ENCODE measurements at places on chromosomes 16 and 17.

DNA sequence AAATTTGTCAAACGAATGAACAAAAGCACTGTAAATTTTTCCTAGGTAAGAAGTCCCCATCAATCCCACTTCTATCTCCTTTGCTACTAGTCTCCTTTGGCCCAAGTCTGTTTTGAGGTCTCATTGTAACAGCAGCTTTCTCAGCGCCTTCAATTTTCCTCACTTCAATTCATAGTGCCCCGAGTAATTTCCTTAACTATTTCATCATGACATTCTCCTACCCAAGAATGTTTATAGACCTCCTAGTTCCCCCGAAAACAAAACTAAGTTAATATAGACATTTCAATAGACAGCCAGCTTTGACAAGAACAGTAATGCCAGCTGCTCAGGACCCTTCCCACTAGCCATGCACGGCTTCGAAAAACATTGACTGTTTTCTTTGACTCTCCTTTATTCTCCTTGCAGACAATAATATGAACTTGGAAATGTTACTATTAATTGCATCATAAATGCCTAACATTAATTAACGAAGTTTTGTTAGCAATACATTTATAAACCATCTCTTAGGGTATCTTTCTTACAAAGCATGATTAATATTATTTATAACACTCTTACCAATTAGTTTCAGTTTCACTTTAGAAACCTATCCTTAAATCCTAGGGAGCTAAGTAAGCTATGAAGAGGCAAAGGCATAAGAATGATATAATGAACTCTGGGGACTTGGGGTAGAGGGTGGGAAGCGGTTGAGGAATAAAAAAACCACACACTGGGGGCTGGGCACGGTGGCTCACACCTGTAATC lies 22.8 kb downstream of the GLG1 start:
- DNase-seq, result no peak

GRCh38 chr16:4111748-4112696 lies 4.2 kb downstream of the ADCY9 start:
- peak; percentile 7 for DNase-seq

GRCh38 chr16:64950262-64950661 lies 171.6 kb downstream of the CDH11 start:
- DNase-seq, result no peak

GRCh38 chr16:4947722-4948503 lies 10.2 kb upstream of the SEC14L5 start:
- no peak for DNase-seq

DNA sequence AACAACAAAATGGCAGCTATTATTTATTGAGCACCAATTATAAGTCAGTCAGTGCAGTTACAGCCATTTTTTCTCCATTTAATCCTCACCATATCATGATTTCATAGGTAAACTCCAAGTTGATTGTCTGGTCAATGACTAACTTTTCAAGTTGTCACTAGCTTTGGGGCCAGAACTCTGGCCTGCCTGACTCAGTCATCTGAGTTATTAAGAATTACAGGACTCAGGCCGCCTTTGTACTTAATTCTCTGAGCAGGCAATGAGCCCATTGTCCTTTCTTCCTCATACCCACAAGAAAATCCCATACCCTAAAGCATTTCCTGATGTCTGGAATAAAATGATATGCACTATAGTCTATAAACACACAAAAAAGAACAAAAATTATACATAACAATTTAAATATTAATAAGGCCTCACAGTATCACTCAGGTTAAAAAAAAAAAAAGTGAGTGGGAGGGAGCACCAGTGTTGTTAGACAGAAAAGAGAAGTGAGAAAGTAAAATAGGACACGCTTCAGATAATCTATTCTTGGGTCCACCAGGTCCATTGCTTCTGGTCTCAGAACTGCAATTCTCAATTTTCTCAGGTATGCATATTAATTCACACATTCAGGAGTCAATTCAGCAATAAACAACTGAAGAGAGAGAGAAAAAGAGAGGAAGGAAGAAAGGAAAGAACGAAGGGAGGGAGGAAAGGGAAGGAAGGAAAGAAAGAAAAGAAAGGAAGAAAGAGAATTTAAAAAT lies 70.2 kb downstream of the SPAG9 start:
- DNase-seq, result no peak

DNA sequence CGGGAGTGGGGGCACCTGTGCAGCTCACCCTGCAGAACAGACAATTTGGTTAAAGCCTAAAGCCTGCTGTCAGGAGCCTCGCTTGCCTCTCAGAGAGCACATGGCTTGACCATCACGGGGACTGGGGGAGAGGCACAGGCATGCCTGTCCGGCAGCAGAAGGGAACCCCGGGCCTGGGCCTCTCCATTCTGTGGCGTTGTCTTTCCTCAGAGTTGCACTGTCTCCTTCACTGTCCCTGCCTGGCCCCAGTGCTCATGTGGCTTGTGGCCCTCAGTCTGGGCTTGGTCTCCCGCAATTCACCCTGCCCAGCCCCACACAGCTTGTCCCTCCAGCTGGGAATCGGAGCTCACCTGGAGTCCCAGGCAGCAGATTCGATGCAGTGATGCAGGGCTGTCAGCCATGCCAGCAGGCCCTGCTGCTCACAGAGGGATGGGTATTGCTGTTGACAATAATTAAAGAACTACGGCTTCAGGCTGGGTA lies 189.9 kb downstream of the SEC14L1 start:
- no peak for DNase-seq

- DNase-seq, result no peak
These were observed 2.3 kb downstream of the VKORC1 start for GRCh38 chr16:31092330-31092729.

DNA sequence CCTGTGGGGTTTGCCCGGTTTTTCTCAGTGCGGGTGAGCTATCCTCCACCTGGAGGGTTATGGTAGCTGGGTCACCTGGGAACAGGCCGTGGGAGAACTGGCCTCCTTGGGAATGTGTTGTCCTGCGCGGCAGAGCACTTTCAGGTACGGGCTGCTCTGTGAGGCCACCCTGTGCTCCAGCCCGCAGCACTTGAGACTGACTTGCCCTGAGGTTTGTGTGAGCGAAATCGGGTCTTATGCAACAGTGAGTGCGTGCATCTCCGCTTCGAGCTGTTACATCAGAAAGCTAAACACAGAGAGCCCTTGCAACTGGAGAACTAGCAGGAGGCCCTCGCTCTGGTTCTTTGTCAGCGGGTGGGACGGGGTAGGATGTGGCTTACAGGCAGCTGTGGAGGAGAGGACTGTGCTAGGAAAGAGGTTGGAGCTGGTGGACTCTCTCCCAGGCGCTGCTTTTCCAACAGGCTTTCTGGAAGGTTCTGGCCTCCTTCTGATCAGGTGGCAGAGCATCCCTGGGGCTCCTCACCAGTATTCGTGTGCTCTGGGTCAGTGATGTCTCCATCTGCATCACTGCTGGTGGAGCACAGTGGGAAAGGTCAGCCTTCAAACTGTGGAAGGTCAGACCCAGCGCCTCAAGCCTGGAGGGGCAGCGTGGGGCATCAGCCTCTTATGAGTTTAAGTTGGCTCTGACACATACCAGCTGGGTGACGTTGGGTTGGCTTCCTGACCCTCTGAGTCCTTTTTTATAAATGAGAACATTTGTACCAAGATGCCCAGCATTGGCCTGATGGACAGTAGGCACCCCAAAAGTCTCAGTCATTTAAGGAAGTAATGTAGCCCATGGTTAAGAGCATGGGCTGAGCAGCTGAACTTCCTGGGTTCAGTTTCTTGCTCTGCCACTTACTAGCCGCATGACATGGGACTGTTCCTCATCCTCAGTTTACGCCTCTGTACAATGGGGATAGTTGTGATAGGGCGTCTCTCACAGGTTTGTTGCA lies 76.3 kb downstream of the KSR1 start:
- DNase-seq, result peak; percentile 20

GRCh38 chr16:265002-265529 lies 10.7 kb downstream of the RGS11 start:
- no peak for DNase-seq

GRCh38 chr17:69525920-69526841 lies 111.7 kb downstream of the MAP2K6 start:
- peak; percentile 13 for DNase-seq

DNA sequence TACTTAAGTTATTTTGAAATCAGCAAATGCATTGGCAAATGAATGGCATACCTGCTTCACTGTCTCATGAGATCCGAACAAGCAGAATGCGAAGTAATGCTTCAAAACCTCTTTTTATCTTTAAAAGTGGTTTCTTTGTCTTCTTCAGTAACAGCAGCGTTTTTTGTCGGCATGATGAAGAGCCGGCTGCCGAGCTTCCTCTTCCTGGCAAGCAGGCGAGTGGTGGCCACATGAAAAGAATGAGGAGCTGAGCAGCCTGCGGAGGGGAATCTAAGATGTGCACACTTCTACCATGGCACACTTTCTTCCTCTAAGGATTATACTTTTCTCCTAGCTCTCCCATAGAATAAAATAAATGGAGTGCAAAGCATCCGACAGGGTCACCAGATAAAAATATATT lies 42.4 kb upstream of the AKTIP start:
- DNase-seq, result peak; percentile 63

DNA sequence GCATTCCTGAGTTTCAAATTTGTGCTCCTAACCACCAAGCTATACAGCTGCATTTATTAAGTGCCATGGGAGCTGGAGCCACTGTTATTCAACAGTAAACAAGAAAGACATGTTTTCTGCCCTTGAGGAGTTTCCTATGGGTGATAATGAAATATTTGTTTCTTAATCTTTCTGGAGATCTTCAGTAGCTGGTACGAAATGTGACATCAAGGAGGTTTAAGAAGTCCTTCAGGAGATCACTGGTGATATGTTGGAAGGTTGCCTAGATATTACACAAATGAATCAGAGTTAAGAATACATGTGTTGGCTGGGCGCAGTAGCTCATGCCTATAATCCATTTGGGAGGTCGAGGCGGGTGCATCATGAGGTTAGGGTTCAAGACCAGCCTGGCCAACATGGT lies 14.9 kb downstream of the RHOT1 start:
- no peak for DNase-seq

DNA sequence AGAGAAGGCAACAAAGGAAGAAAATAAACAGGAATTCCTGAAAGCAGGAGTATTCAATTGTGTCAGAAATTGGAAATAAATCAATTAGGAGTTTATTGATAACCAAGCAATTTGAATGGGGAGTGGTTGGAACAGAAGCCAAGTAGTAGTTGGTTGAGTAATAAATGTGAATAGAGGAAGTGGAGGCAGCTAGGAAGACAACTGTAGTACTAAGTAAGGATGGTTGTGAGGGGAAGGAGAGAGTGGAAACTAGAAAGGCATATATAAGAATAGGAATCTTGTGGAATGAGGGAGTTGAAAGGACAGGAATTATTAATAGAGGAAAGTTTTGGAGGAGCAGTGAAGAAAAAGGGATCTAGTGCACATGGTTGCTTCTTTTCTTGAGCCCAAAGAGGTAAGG lies 34.4 kb downstream of the NFAT5 start:
- DNase-seq, result no peak

- DNase-seq, result no peak
These were observed 737 bp downstream of the RPUSD1 start for GRCh38 chr16:787321-787966.

GRCh38 chr16:29656688-29657523 lies 6.1 kb upstream of the SPN start:
- DNase-seq, result no peak

DNA sequence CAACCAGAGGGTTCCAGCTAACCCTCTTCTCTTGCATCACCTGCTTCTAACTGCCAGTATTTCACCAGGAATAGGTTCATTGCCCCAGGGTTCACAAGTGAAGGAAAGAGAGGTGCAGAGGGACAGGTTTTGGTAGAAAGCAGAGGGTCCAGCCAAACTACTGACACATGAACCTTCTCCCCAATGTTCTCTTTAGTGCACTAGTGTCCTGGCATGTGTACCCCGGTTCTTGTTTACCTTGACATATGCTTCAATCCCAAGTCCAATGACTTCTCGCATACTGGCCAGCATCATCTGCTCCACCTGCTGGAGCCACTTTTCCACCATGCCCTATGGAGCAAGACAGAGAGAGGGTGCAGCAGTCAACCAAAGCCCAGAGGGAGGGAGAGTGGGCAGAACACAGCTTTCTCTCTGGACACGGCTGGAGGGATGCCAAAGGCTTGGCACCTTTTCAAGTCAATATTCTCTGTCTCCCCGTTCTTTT lies 90.6 kb downstream of the DNAH3 start:
- DNase-seq, result no peak

DNA sequence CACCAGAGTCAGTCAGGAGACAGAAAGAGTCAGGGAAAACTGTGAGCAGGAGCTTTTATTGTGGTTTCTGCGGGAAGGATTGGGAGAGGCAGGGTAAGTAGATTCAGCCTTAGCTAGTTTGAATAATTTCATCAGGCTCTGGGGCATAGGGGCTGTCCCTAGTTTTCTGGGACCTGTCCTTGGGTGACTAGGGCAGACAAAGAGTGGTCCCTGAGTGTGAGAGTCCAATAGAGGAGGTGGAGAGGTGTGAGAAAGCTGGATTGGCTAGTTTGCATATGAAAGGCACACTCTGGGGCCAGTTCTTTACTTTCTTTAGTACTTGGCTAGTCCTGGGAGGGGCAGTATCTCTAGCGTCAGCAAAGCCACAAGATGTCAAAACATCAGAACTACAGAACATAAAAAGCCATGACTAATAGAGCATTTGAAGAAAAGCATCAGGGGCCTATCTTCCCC lies 255.6 kb downstream of the HS3ST3A1 start:
- no peak for DNase-seq

DNA sequence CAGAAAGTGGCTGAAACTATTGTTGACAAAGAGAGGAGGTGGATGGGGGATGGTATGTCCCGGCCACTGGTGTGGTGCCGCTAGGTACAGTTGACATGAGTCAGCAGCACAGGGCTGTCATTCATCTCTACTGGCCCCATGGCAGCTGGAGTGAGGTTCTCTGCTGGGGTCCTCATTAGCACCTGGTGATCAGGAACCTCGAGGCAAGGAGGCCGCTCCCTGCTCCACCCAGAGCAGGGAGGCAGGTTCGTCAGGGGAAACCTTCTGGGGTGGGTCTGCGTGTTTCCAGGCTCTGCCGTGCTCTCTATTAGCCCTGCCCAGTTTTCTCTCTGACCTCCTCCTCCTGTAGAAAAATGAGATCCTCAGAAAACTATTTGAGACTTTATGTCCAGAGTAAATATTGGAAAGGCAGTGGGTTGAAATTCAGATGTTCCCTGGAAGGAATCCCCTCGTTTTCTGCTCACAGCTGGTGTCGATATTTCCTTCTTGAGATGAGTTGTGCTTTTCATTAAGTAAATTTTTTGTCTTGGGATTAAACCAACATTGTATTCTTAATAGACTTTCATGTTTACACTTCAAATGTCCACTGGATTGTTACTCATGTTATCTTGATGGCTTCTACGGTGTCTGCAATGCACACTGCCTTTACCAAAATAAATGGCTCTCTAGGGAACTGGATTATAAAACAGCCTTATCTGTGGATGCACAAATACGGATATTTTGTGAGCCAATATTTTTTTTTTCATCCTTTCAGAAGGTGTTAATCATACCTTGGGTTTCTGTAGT lies 7.1 kb downstream of the NTN1 start:
- no peak for DNase-seq

GRCh38 chr17:2794111-2794803 lies 2.0 kb upstream of the RAP1GAP2 start:
- DNase-seq, result no peak
